ENCODE measurements at places on chromosomes 7 and 10. TPM values are rescaled to one million over a fixed set of nuclear protein-coding genes. Genes with fewer than 3 reads are reported as not detected.

DNA sequence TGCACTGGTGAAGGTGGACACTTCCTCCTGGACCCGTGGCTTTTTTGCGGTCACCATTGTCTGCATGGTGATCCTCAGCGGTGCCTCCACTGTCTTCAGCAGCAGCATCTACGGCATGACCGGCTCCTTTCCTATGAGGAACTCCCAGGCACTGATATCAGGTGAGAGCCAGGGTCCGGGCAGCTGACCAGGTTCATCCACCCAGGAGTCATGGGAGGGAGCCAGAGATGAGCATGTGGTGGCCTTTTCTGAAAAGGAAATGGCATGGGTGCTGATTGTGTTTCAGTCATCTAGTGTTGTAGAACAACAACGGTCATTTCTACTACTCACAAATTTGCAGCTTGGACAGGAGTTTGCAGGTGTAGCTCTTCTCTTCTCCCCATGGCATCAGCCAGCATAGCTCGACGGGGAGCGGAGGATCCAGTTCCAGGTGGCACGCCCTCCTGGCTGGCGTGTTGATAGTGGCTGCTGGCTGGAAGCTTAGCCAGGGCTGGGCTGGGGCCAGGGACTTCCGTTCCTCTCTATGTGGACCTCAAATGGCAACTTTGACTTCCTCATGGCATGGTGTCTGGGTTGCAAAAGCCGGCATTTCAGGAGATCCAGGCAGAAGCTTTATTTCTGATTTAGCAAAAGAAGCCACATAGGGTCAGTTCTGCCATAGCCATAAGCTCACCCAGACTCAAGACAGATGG is 32.7 kb downstream of the SLC29A3 start:
- peaks cover 20% of the 10 kb centered on the region for H3K36me3 ChIP-seq
- no peaks in the 10 kb centered on the region for H3K27me3 ChIP-seq
- no peak overlapping the region for H3K27ac ChIP-seq

DNA sequence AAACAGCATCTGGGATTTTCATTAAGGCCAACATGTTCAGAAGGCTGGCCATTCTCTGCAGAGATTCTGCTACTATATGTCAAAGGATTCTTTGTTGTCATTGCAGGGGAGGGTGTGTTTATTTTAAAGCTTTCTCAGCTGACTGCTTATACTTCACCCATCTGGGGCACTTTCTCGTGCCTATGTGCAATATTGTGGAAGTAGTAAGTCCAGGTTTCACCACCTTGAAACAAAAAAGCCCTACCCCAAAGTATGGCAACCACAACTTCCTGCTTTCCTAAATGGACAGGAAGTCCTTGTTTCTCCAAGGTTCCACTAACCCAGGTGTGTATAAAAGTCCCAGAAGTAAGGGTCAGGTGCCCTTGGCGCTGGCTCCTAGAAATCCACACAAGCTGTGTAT is 58.7 kb upstream of the COL1A2 start:
- H3K4me1 ChIP-seq, result no peaks in the 10 kb centered on the region
- H3K4me3 ChIP-seq, result no peak overlapping the region
- H3K27ac ChIP-seq, result no peak overlapping the region
- no peak for DNase-seq
- no peaks in the 10 kb centered on the region for H3K36me3 ChIP-seq
- no peaks in the 10 kb centered on the region for H3K27me3 ChIP-seq

DNA sequence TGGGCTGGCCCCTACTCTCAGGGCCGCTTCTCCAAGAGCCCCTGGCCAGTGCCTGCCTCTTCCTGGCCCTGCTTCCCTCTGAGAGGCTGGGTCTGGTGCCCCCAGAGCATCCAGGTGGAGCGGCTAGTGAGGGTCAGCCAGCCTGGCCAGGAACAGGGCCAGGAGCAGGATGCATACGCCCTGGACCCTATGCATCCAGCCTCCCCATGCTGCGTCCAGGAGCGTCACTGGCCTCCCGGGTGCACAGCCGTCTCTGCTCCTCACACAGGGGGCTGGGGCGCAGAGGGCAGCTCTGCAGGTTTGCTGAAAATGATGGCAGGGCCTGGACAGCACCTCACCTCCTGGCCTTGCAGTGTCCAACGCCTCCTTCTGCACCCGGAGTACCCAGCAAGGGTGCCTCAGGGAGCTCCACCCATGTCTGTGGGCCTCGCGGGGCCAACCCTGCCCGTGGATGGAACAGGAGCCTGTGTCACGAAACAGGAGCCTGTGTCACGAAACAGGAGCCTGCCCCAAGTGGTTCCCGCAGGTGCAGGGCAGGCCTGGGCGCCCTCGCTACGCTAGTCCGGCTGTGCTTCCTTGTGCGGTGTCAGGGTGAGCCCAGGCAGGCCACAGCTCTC is 246.2 kb upstream of the PPP2R2D start:
- H3K4me3 ChIP-seq, result no peak overlapping the region
- no peak overlapping the region for H3K27ac ChIP-seq
- H3K36me3 ChIP-seq, result no peaks in the 10 kb centered on the region
- H3K4me1 ChIP-seq, result peaks cover 2% of the 10 kb centered on the region
- H3K27me3 ChIP-seq, result peaks cover 10% of the 10 kb centered on the region

DNA sequence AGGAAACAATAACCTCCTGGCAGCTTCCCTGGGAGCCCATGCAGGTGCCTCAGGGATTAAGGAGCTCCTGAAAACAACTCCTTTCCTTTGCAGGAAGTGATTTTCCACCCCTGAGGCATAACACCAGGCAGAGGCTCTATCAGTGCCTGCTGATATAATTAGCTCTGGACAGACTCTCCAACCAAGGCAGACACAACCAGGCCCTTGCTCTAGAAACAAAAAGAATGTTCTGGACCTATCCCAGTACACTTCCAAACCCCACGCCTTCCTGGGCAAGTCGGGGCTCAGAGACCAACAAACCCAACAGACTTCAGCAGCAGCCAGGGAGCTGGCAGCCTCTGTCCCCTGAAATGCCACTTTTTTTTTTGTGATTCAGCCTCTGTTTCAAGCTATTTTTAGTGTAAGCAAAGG is 247.1 kb downstream of the KCNMA1 start:
- no peak overlapping the region for H3K4me3 ChIP-seq
- no peaks in the 10 kb centered on the region for H3K36me3 ChIP-seq
- no peaks in the 10 kb centered on the region for H3K4me1 ChIP-seq
- H3K27me3 ChIP-seq, result peaks cover 2% of the 10 kb centered on the region

GRCh38 chr7:1825897-1826741 is 156.0 kb downstream of the ELFN1 start:
- no peak overlapping the region for H3K4me3 ChIP-seq
- DNase-seq, result no peak
- H3K27me3 ChIP-seq, result no peaks in the 10 kb centered on the region
- no peaks in the 10 kb centered on the region for H3K36me3 ChIP-seq

GRCh38 chr7:112049555-112050249 is 156.5 kb downstream of the DOCK4 start:
- H3K4me1 ChIP-seq, result no peaks in the 10 kb centered on the region
- no peaks in the 10 kb centered on the region for H3K36me3 ChIP-seq
- H3K27me3 ChIP-seq, result no peaks in the 10 kb centered on the region
- H3K27ac ChIP-seq, result no peak overlapping the region
- DNase-seq, result no peak

GRCh38 chr10:48633381-48634197 is 28.7 kb upstream of the ARHGAP22 start:
- DNase-seq, result no peak
- no peaks in the 10 kb centered on the region for H3K36me3 ChIP-seq
- H3K27me3 ChIP-seq, result peaks cover 7% of the 10 kb centered on the region
- H3K27ac ChIP-seq, result no peak overlapping the region
- H3K4me3 ChIP-seq, result no peak overlapping the region
- peaks cover 19% of the 10 kb centered on the region for H3K4me1 ChIP-seq

GRCh38 chr10:101881036-101881774 is 37.6 kb upstream of the KCNIP2 start:
- no peaks in the 10 kb centered on the region for H3K4me1 ChIP-seq
- H3K4me3 ChIP-seq, result no peak overlapping the region
- no peak overlapping the region for H3K27ac ChIP-seq
- H3K36me3 ChIP-seq, result peaks cover 22% of the 10 kb centered on the region
- DNase-seq, result no peak

- H3K36me3 ChIP-seq, result no peaks in the 10 kb centered on the region
- no peaks in the 10 kb centered on the region for H3K4me1 ChIP-seq
- no peaks in the 10 kb centered on the region for H3K27me3 ChIP-seq
These were observed 192.6 kb downstream of the CFTR start for GRCh38 chr7:117672453-117672852.

The SCIN gene
- not detected for total RNA-seq

The INMT gene
- 0.69 TPM for total RNA-seq

The ADRA2A gene
- total RNA-seq, result not detected

All from CD4-positive, alpha-beta T cell (primary cell).